ENCODE measurements at places on chromosomes 2 and 18. TPM values are rescaled to one million over a fixed set of nuclear protein-coding genes. Genes with fewer than 3 reads are reported as not detected.

- no peak for DNase-seq
These were observed 216.4 kb downstream of the AGAP1 start for GRCh38 chr2:235709969-235710879.

DNA sequence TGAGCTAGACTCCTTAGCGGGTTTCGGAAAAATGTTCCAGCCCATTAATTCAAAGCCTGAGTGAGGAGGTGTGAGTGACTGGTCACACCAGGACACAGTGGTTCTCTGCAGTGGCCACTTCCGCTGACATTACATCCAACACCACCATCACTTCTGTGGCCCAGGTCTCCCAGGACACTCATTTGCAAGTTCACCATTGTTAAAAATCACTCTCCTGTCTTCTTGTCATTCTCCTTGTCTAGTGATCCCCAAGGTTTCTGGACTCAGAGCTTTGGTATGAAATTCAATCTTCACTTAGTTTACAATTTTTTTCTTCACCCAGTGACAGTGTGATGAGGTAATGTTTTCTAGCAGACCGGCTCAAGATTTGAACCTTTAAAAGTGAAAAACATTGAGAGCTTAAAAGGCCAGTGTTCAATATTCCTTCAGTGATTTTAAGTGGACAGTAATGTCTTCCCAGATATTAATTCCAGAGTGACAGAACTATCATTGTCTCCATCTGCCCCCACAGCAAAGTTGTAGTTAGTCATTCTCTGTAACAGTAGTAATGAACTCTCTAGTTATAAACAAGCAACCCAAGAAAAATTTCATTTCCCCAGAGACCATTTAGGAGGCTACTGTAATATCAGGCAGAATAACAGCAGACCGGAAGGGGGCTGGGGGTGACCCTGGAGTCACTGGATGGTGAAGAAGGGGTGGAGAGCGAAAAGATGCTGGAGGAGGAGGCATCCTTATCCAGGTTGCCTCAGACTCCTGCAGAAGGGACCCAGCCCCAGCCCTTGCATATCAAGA lies 164.9 kb downstream of the GFPT1 start:
- DNase-seq, result no peak

DNA sequence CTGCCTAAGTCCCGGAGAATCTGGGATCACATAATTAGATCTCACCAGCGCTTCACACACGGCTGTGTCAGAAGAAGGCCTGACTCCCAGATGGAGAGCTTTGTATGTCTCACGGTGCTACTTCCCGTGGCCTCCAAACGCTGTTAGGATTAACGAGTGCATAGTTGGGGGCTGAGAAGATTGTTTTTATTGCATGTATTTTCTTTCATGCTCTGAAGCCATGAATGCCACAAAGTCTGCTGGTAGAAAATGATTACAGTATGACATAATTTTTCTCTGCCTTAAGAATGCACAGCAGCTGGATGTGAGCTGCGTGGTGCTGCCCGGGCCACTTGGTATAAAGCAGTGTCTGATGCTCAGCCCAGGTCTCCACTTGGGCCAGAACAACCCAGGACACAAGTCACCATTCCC lies 166.5 kb downstream of the SEPTIN10 start:
- DNase-seq, result no peak

DNA sequence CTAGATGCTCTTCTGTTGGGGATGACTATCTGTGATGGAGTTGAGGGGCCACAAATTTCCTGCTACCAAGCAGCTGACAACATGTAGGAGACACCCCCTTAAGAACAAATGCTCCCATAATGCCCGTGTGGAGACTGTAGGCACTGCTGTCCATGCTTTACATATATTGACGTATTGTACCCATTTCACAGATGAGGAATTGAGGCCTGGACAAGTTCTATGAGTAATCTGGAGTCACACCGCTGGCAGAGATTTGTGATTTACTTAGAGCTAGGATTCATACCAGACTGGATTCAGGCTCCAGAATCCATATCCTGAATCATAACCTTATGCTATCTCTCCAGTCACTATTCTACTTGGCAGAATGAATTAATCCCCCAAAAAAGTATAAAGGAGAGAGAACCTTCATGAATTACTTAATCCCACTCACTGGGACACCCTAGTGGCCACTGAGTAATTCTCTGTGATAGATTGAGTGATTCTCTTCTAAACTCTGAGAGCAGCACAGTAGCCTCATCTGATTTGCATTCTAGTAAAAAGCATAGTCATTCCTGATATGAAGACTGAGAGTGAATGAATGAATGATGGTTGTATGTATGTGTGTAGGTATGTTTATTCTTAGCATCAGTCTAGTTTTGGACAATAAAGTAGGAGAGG lies 460.7 kb upstream of the MEIS1 start:
- DNase-seq, result no peak

GRCh38 chr2:604854-605524 lies 72.2 kb downstream of the TMEM18 start:
- no peak for DNase-seq

The RPL31 gene
- polyA plus RNA-seq, result 2,433 TPM

The NOSTRIN gene
- 44.2 TPM for polyA plus RNA-seq

The SLC38A11 gene
- polyA plus RNA-seq, result 4.5 TPM

Measured in left renal cortex interstitium (tissue), 4 donors.